Activated CD8-positive, alpha-beta memory T cell treated with anti-CD3 and anti-CD28 coated beads for 4 hours (primary cell): ENCODE measurements at places on chromosomes 12 and 14.

GRCh38 chr14:61940666-61941420, 178.6 kb downstream of the SNAPC1 start:
- no peak for DNase-seq

- DNase-seq = no peak
These were observed 131.9 kb downstream of the SMOC1 start for GRCh38 chr14:70011098-70011497.

DNA sequence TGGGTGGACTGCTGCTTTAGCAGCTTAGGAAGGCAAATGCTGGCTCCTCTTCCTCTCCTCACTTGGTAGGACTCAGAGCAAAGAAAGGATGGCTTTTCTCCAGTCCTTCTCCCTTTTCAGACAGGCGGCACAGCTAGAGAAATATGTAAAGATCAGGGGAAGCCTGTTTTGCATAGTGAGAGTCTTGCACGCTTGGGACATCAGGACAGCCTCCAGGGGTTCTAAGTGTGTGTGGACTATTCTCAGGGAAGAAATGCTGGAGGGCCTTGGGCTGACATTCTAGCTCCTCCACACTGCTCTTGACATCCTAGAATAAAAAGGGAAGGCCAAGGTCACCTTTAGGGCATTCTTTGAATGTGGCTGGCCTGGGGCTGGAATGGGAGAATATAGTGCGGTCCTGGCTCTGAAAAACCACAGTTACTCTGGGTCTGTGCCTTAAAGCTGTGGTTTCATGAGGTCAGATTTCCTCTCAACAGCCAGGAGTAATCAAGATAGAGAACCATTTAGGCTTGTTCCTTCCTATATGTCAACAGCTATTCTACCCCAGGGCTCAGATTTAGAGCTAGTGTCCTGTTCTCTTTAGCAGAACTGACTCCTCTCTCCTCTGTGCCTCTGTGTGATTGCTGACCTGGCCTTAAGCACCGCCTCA, 24.3 kb downstream of the CMA1 start:
- no peak for DNase-seq

DNA sequence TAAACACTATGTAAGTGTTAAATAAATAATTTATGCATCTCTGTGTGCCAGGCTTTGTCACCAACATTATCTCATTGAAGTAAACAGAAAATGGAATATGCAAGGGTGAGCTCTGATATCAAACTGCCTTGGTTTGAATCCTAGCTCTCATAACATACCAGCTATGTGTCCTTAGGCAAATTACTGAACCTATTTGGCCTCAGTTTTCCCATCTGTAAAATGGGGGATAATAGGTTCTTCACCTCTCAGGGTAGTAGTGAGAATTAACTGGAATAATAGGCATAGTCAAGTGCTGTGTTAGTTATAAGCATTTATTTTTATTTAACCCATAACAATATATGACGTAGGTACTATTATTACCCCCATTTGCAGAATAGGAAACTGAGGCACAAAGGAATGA, 190.8 kb upstream of the SRRM4 start:
- DNase-seq = no peak

DNA sequence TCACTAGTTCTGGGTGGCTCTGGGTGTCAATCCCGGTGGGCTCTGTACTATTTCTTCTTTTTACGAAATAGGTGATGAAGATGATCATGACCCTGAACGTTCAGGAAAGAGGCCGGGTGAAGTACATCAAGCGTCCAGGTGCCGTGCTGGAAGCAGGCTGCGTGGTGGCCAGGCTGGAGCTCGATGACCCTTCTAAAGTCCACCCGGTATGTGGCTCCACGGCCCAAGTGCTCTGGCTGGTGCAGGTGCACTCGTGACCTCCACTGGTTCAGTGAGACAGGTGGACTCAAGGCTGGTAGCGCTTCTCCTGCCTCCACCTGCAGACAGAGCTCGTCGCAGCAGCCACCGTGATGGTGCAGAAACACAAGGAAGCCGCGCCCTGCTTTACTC, 85.1 kb downstream of the ACACB start:
- no peak for DNase-seq

GRCh38 chr14:38143170-38143569, 64.5 kb upstream of the SSTR1 start:
- no peak for DNase-seq

DNA sequence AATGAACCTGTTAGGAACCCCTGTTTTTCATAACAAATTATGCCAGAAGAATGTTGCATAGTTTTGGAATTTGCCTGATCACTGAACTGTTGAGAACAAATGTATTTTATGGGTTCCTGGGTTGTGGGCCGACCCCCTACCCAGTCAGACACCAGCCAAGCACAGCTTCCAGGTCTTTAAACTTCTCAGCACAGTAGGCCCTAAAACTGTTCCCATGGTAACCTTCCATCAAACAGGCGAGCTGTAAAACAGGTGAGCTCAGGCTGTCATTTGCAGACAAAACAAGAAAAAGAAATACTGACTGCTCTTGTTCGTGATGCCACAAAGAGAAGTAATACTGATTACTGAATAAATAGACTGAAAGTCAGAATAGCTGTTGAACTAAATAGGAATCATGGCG, 147.0 kb downstream of the PTPRO start:
- DNase-seq = no peak

DNA sequence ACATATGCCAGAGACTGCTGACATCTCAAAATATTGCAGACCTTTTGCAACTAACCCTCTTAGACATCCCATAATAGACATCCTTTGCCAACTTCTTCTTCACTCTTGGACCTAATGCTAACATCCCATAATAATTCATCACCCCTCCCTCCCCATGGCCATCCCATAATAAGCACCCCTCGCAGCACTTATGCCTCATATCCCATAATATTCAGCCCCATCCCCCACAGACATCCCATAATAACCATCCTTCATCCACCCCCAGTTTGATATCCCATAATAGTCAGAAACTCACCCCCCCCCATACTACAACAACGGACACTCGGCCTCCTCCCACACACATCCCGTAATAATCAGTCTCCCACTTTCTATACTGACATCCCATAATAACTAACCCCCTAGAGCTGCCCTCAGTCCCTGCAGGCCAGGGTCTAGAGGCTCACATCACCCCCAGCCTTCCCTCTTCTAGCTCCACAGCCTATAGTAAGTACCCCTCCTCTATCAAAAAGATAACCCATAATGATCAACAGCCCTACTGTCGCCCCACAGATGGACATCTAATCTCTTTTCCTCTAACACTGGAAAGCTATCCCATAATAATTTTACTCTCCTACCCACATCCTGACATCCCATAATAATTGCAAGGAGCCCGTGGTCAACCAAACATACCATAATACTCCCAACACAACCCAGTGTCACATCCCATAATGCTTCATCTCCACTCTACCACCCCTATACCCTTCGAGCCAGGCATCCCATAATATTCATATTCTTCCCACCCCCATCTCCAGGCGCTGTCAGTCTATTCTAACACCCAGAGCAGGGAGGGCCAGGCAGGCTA, 792 bp upstream of the CHD4 start:
- DNase-seq = peak; percentile 26

- DNase-seq = no peak
These were observed 61.0 kb downstream of the CPM start for GRCh38 chr12:68871921-68872320.

DNA sequence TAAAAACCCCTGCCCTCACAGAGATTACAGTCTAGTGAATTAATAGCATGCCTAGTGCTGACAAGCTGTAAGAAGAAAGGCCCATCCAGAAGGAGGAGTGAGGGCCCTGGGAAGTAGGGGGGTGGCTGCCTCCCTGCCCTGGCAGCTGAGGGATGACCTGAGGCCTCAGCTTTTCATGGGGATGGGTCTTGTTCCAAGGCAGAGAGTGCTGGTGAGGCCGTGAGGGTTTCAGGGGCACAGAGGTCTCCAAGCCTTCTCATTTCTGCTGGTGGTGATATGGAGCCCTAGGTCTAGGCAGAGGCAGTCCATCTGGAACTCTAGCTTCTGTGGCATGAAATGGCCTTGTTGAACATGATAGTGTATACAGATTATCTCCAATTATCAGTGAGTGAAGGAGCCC, 114.4 kb downstream of the ZFP36L1 start:
- DNase-seq = no peak

DNA sequence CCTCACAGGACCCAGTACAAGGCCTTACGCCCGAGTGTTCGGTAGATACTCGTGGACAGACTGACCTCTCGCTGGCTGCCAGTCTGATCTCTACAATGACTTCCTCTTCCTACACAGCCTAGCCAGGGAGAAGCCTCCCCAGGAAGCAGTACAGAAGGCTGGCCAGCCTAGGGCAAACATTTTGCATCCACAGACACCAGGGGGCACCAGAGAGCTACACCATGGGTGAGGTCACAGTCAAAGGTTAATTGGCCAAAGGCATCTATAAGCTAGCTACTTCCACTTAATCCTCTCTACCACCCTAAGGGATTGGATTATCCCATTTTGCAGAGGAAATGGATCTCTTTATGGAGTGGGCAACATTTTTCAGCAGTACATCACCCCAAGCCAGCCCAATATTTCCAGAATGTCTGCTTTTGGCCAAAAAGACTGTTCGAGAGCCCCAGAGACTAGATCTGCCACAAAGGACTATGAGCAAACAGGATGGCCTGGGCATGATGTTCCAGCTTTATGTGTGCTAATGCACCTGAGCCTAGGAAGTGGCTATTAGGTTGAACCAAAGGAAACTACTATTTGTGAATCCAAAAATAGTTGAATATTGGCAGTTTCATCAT, 14.6 kb upstream of the PNMA1 start:
- peak; percentile 70 for DNase-seq

DNA sequence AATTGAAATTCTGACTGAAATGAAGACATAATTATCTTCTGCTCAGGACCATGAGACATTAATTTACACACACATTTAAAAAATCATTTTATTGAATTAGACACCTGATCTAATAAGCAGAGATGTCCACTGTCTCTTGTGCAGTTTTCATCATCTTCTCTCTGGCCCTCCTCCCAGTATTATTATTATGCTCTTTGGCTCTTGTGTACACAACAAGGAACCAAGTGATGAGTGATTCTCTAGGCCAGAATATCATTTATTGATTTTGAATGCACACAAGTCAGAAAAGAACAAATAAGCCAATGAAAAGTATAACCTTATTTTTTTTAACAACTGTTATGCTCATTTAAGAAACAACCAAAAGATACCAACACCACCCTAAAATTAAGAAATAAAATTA, 244.7 kb upstream of the KRR1 start:
- DNase-seq = no peak

DNA sequence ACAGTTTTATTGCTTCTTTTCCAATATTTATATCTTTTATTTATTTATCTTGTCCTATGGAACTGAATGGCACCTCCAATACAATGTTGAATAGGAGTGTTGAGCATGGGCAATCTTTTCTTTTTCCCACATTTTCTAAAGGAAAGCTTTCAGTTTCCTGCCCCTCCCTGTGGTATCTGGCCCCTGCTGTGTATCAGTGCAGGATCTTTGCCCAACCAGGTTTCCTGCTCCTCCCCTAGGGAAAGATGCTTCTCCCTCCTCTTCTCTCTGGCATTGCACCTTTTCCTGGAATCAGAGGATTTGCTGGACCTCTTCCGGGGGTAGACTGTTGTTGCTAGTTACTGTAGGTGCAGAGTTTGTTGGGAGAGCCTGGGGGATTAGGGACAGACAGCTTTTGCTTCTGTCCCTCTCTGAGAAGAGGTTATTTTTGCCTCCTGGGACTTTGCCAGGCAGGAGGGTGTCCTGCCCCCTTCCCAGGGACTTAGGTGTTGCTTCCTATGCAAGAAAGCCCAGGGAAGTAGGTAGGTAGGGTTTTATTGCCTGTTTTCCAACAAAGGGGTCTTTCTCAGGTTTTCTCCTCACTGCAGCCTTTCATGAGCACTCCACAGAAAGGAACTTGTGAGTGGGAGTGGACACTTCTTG, 67.6 kb downstream of the POLR3B start:
- DNase-seq = no peak

- DNase-seq = no peak
These were observed 35.4 kb downstream of the SPTLC2 start for GRCh38 chr14:77580964-77581505.

GRCh38 chr12:75205558-75205957, 4.1 kb downstream of the KCNC2 start:
- no peak for DNase-seq

DNA sequence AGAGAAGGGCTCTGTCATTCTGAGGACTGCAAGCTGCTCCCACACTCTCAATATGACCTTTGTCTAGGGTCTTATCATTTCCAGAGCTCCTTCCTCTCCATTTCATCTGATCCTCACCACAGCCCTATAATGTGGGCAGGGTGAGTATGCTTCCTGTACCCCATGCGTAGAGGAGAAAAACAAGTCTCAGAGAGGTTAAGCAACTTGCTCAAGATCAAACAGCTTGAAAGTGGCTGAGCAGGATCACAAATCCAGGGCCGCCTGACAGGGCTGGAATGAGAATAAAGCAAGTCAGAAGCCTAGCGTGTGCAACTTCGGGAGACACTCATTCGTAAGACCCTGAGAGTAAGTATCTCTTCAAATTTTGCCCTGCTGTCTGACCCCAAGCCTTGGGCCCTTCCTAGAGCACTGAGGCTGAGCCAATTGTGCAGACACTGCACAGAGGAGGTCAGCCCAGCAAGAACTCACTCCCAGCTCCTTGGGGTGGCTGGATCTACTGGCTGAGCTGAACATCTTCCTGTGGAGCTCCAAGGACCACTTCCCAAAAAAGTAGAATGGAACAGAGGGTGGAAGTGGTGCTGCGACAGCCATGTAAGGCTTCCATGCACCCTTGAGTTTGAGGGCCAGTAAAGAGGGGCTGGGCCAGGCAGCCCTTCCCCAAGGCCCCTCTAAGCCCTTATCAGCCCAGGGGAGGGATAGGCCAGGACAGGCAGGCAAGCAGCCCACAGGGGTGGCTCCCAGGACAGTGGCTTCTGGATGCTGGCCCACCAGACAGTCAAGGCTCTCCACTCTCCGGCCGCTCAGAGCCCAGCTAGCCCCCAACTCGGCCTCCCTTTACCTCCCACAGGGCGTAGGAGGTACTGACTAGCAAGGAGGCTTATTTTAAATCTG, 10.5 kb downstream of the ZFP36L1 start:
- DNase-seq = no peak

DNA sequence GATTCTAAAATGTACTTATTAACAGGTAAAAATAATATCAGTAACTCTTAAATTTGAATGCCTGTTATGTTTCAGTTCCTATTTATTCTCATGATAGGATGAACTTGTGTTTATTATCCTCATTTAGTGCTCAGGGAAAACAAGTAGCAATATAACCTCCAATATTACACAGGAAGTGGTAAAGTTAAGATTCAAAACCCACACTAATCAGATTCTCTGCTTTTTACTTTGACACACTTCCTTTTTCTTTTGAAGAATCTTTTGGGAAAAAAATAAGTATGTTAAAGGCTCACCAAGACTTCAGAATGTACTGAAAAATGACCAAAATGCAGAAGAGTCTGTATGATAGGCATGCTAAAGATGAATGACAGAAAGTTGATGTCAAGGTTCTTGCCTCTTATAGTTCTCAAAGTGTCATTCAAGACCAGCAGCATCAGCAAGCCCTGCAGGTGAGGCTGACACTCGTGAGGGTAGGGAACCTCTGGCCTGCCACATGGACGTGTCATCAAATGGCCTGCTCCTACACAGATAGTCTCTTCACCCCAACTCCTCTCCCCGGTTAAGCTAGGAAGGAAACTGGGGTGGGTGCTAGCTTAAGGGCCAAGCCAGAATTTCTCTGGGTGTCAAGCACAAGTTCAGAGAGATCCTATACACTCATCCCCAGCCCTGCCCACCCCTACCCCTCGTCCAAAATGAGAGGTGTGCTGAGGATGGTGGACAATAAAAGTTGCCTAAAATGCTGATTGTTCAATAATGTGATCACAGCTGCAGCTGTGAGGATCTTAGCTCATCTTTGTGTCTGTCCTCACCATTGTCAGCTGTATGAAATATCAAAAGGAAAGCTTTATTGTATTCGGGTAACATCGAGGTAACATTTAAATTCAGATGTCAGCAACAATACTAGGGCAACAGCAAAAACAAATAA, 6.3 kb downstream of the TBPL2 start:
- DNase-seq = no peak
